GM18507 (cell line): ENCODE measurements at places on chromosomes 7 and 10.

GRCh38 chr7:107838816-107839565 is 36.0 kb upstream of the SLC26A3 start:
- DNase-seq = no peak

DNA sequence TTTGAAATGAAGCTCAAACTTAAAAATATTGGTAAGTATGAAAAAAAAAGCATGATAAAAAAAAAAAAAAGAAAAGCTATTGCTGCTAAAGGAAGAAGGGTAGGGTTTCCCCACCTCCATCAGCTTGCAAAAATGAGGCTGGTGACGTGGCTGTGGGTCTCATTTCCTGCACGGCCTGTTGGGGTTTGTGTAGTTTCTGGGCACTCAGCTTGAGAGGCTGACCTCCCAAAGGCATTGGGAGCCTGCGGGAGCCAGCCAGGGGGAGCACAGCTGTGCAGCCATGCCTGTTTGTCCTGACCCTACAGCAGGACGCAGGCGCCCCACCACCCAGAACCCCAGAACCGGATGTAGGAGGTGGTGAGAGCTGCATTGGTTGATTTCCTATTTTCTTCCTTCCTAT is 48.8 kb upstream of the CARD11 start:
- DNase-seq = peak; percentile 38

DNA sequence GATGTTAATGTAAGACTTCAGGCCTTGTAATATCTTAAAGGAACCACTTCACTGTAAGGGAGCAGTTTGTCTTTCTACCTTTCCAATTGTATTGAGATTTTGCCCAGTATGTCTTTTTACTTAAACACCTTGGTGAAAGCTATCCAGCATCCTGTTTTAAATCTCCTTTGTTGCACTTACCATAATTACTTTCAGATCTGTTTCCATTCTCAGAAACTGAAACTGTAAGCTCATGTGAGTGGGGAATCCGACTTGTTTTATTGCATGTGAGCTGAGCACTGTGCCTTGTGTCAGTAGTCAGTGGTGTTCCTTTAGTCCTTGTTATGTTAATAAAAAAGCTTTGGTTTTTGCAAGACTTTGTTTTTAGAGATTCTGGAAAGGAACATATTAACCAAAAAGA is 42.2 kb downstream of the BMPR1A start:
- no peak for DNase-seq

DNA sequence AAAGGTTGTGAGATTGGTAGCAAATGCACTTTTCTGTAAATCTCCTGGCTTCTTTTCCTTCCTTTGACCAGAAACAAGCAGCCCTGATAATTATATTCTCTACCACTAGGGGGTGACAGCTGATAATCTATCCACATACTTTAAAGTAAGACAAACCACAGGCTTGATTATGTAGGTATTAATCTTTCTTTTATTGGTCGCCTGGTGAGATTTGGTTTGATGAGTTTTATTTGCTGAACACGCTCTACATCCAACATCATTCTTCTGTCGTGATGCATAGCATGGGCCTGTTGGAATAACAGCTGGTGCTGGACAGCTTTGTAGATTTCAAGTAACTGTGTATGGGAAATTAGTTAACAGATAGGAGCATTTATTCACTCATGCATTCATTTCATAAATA is 63.5 kb downstream of the ZNF365 start:
- no peak for DNase-seq

- no peak for DNase-seq
Observed at GRCh38 chr7:135761751-135762488, 13.3 kb upstream of the FAM180A start.

GRCh38 chr10:80609331-80609730 is 71.6 kb downstream of the SH2D4B start:
- DNase-seq = no peak

DNA sequence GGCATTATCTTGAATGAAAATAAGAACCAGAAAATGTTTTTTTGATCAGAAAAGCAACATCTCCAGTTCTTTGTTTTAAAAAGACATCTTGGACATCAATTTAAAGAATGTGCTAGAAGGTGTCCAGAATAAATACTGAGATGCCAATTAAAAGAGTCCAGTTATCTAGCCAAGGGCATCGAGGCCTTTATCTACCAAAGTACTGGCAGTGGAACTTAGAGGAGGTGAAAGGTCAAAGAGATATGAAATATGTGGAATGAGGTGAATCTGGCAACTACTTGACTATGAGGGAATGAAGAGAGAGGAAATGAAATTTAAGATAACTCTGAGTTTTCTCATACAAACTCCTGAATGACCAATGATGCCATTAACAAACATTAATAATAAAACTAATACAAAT is 154.3 kb upstream of the GNAI1 start:
- DNase-seq = no peak

GRCh38 chr10:48419714-48420113 is 113.2 kb downstream of the MAPK8 start:
- DNase-seq = no peak

DNA sequence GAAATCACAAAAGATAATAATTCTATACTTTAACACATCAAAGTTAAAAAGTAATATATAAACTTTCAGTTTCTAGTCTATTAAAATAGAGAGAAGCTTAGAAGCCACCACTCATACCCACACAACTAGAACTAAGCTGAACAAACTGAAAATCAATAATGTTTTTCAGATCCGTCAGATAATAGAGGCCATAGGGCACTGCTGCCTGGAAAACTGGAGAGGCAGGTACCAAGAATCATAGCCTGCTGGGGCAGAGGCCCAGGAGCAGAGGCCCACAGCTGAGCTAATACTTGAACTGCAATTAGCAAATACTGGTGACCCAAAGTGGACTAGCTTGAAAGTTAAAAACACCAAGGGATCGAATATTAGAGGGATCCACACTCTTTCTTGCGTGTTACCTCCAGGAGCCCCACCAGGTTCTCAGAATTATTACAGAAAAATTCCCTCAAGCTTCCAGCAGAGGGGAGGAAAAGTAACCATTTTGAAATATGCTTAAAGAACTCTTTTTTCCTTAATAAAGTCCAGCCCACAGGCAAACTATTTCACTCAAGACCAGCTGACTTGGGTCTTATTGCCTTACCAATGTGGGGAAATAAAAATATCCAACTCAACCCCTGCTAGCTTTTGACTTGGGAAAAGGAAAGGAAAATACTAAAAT is 774.1 kb upstream of the IGFBP3 start:
- DNase-seq = no peak

DNA sequence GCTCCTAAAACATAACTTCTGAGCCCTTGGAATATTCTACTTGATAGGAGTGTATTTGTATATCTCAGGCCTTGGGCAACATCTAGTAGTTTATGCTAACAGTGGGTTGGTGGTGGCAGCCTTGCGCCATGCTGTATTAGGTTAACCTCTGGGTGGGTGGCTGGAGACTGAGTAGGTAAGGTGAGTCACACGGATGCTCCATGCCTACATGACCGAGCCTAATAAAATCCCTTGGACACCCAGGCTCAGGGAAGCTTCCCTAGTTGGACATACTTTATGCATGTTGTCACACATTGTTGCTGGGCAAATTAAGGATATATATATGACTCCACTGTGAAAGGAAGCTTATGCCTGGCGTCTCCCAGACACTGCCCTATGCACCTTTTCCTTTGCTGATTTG is 6.0 kb upstream of the DAGLB start:
- DNase-seq = no peak

DNA sequence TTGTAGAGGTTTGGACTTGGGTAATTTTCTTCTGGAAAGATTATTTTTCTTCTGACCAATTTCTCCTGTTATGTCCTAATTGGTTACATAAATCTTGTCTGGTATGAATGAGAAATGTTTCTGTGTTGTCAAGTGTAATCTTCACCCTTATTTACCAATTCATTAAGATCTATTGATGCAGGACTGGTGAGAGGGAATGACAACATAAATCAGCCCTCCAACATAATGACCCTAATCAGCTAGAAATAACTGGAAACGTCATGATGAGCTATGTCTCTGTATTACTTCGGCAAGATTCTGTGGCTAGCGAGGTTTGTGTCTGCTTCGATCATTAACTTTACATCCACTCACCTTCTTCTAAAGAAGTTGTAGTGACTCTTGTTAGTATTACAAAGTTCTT is 3.5 kb downstream of the FOXP2 start:
- DNase-seq = no peak

GRCh38 chr7:158053183-158053915 is 534.3 kb downstream of the PTPRN2 start:
- no peak for DNase-seq

- DNase-seq = no peak
Observed at GRCh38 chr7:155763691-155764437, 48.4 kb downstream of the SHH start.

- no peak for DNase-seq
Observed at GRCh38 chr10:6713716-6714115, 133.6 kb upstream of the PRKCQ start.

DNA sequence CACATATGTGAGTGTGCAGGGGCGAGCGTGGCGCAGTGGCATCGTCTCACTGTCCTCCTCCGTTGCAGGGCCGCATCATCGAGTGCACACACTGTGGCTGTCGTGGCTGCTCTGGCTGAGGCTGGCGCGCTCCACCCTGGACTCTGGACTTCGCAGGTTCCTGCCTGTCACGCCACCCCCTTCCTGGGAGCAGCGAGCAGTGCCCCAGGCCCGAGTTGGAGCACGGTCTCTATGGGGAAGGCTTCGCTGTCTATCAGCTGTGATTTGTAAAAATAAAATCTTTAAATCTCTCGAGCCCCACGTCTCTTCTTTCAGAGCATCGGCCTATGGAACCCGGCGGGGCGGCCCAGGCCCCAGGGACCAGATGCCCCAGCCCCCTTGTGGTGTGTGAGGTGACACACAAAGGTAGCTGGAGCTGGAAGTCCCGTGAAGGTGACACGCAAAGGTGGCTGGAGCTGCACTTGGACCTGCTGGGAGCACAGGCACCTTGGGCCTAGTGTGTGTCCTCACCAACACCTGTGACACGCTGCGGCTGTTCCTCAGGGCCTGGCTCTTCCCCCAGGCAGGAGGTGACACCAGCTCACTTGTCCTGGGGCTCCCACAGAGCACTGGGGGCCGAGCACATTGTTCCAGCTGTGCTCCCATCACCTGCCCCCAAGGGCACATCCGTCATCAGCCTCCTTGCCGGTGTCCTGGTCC is 10.7 kb downstream of the BUD31 start:
- no peak for DNase-seq

- no peak for DNase-seq
Observed at GRCh38 chr10:119705434-119705831, 20.4 kb upstream of the INPP5F start.

DNA sequence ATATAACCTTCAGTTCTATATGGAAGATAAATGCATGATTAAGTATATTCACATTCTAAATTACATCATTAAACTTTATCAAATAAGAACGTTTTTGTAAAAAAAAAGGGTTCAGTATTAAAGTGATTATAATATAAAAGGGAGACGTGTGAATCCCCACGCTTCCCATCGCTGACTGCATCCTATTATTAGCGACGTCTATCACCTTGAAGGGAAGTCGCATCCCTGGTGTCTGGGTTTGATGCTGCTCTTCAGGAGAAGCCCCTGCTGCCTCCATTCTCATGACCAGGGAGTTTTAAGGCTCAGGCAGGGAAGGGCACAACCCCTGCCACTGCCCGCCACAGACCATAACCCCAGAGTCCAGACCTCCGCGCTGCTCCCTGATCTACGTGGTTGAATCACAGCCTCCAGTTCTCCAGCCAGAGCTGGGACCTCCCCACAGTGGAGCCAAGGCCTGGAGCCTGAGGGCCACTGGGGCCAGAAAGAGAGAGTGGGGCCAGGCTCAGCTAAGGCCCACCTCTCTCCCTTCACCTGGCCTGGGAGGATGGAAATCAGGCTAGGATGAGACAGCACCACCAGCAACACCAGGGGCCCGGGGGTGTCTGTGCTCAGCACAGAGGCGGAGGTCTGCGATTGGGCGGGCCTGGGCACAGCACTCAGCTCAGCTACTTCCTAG is 130.6 kb downstream of the TCERG1L start:
- no peak for DNase-seq

DNA sequence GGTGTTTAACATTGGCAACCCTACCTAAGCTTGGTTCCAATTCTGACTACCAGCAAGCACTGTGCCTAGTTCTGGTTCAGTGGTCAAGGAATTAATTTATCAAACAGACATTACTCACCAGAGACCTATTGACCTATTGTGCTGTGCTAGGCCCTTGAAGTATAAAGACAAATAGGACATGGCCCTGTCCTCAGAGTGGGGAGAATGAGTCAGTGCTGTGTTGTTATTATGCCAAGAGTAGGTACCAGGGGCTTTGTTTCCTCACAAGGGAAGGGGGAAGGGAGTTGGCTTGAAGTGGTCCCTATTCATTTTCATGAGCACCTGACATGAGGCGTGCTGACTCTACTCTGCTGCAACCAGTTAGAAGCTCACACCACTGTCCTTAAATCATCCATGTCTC is 62.6 kb upstream of the PLPP4 start:
- no peak for DNase-seq

DNA sequence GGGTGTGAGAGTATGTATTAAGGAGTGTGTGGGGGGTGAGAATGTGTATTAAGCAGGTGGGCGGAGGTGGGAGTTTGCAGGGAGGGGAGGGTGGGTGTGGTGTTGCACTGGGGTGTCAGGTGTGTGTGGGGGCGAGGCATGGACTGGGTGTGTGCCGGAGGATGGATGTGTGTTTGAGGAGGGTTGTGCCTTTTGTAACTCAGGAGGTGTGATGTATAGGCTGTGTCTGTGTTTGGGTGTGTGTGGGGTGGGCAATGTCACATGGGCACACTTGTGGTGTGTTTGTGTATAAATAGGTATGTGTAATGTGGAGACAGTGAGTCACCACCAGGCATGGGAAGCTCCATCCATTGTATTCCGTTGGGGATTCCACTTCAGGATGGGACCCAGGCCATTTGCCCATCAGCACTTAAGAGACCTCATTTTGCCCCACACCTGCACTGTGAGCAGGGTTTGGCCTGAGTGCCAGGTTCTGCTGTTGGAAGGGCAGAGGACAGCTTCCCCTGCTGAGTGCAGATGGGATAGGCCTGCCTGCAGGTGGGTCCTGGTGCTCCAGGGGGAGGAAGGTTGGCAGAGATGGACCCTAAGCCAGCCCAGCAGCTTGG is 5.8 kb downstream of the UNC5B start:
- DNase-seq = no peak

DNA sequence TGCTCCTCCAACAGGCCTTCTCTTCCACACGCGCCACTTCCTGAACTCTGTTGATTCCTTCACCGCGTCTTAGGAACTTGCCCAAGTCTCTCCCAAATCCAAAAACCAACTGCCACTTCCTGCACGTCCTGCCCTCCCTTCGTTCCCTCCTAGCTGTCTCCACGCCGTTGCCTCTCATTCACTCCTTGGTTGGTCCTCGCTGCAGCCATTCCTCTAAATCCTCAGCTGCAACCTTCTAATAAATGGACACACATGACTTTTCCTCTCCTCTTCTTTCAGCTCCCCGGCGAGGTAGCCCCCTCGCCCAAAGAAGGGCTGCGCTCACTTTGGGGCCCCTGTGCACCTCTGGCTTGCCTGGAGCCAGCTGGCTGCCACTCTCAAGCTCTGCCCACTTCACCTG is 110.2 kb downstream of the XRCC2 start:
- no peak for DNase-seq

- DNase-seq = no peak
Observed at GRCh38 chr10:69287181-69287580, 8.9 kb downstream of the HK1 start.

GRCh38 chr10:124939290-124939689 is 2.6 kb upstream of the ZRANB1 start:
- DNase-seq = no peak
